Renal cortical epithelial cell (primary cell): ENCODE measurements at places on chromosomes 1 and 21.

DNA sequence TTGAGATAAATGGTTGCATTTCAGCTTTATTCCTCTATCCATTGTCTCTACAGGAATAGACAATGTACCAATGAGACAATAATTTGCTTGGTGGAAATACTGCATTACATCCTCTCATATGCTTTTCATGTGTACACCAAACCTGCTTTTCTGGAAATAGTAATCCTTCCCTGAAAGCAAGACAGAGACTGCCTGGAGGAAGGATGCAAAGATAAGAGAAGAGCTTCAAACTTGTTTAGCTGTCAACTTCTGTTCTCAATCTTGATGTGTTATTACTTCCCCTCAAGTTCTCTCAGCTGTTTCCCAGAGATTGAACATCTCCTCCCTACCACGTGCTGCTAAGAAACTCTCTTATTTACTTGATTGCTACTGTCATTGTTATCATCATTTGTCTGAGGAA lies 1125.4 kb upstream of the TMPRSS15 start:
- DNase-seq: no peak

GRCh38 chr1:25871086-25871703 lies 4.3 kb downstream of the PAQR7 start:
- DNase-seq: peak; percentile 54

DNA sequence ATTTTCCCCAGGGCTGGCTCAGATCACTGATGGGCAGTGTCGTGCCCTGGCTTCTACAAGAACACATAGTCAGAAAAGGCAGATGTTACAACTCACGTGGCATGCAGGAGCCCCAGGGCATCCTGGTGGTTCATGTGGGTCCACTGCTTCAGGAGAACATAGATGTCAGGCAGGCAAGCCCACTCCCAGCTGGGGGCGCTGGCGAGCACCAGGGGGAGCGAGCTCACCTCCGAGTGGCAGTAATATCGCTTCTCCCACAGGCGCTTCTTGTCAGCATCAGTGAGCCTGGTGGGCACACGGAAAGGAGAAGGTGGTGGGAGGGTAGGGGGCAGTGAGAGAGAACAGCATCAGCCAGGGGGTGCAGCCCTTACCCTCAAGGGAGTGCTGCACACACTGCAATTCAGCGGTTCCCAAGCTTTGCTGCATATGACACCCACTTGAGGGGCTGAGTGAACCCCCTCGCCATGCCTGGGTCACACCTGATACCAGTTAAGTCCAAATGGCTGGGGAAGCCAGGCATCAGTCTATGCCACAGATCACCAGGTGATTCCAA lies 34.3 kb upstream of the PPP1R15B start:
- DNase-seq: peak; percentile 16

GRCh38 chr1:147719711-147720225 lies 40.6 kb downstream of the GJA5 start:
- no peak for DNase-seq
